ENCODE measurements at places on chromosomes 5 and 9. TPM values are rescaled to one million over a fixed set of nuclear protein-coding genes. Genes with fewer than 3 reads are reported as not detected.

Gene ZBED3
- total RNA-seq, result 7.0 TPM

Gene PRRT1B
- not detected for total RNA-seq

Gene ZNF366
- total RNA-seq, result 5.0 TPM

Gene IFNA21
- total RNA-seq, result not detected

Gene BHMT2
- total RNA-seq, result 10.3 TPM

Gene GNAQ
- total RNA-seq, result 11.3 TPM

Gene CCDC152
- total RNA-seq, result 1.5 TPM

Gene SLC34A1
- not detected for total RNA-seq

Gene CAVIN4
- total RNA-seq, result 62.3 TPM

Gene NR2F1
- 1.2 TPM for total RNA-seq

Measured in heart left ventricle (tissue), 16 donors.